ENCODE measurements at places on chromosomes 7 and 10.
A peak's percentile ranks its signal among the peaks of the same experiment; 100 is the strongest.

- DNase-seq: no peak
These were observed 91.5 kb upstream of the EGR2 start for GRCh38 chr10:62907470-62908212.

DNA sequence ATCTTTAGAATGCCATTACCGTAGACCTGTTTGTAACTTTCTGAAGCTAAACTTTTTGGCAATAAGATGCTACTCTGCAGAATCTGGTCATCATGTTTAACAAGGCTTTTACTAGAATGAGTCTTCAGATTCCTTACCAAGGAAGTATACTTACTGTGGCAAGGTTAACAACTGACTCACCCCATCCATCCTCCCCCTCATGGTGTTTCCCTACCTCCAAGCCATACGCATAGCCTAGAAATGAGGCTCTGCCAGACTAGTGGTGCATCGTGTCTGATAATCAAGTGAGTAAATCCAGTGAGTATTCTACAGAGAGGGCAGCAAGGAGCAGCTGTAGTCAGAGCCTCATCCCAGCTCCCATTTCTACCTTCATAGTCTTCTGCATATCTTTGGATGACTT, 223.6 kb downstream of the IPMK start:
- DNase-seq: no peak

- DNase-seq: no peak
These were observed 22.4 kb upstream of the CRYGN start for GRCh38 chr7:151462306-151462779.

- DNase-seq: no peak
These were observed 473.7 kb downstream of the SUGCT start for GRCh38 chr7:40608321-40609075.

- no peak for DNase-seq
These were observed 1105.3 kb downstream of the NRG3 start for GRCh38 chr10:82980321-82980720.

- DNase-seq: no peak
These were observed 73.0 kb downstream of the IGF2BP3 start for GRCh38 chr7:23397241-23397640.

DNA sequence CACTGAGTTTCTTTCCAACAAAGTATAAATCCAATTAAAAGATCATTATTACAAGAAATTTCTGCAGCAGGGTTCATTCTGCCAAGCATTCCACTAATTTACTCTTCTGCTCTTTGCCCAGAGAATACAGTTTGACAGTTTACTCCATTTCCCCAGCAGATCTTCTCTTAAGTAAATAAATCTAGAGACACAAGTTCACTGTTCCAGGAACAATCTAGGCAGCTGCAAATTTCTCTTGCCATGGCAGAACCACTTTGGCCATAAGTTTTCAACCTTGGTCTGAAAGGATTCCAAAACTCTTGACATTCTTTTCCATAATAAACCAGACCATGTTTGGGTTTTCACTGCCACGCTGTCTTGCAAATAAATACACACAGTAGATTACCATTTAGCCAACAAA, 11.5 kb downstream of the RGS10 start:
- DNase-seq: no peak

GRCh38 chr10:30600005-30600404, 29.5 kb downstream of the LYZL2 start:
- DNase-seq: no peak

- DNase-seq: no peak
These were observed 35.2 kb upstream of the EN2 start for GRCh38 chr7:155422599-155423336.

DNA sequence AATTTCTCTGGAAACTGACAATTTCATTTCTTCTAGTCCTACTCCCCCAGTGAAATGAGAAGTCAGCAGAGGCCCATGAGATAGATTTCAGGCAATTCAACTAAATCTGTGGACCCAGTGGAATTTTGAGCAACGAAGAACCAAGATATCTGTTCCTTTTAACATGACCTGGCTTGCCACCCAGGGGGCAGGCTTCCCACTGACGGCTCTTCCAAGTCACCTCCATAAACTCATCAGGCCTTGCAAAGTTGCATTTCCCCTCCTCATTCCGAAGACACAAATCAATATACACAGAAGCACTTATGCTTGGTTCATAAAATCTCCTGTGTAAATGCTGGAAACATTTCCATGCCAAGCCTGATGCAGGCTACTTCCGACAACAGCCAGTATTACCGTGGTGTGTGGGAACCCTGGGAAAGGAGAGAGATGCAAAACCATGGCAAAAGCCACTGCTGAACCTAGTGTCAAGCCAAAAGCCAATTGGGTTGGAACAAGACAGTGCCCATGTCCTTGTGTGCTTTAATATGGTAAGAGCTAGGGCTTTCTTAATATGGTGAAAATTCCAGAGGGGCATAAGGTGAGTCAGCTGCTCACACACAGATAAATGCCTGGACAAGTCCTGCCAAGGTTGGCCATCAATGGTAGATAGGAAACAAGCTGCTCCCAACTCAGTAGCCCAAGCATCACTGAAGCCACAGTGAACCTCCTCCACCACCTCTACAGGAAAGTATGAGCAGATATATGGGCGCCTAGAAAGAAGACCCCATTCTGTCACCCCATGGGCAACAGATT, 1.6 kb downstream of the FRMD4A start:
- no peak for DNase-seq

DNA sequence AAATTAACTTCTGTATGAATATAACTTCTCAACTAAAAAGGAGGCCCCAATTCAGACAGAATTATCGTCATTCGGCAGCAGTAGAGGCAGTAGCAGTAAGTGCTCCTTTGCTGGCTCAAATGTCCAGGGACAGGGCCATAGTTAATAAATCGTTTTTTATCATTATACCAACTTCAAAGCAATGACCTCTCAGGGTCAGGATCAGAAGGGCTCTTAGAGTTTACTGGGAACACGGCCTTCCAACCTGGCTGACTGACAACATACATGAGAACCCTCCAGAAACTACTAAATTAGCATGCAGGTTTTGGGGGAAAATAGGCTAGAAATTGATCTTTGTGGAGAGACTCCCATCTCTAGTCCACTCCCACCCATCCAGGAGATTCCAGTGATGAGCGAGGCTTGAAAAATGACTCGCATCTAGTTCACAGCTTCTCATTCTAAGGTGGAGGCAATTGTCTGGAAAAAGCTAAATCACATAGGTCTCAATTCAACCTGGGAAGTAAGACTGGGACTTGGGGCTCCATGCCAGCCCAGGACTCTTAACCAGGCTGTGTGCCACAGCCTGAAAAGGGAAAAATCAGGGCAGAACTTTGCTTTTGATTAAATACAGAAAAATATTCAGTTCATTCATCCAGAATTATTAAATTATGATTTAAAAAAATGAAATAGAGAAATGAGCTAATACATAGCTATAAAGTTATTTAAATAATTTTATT, 84.6 kb downstream of the ABLIM1 start:
- DNase-seq: peak; percentile 55

DNA sequence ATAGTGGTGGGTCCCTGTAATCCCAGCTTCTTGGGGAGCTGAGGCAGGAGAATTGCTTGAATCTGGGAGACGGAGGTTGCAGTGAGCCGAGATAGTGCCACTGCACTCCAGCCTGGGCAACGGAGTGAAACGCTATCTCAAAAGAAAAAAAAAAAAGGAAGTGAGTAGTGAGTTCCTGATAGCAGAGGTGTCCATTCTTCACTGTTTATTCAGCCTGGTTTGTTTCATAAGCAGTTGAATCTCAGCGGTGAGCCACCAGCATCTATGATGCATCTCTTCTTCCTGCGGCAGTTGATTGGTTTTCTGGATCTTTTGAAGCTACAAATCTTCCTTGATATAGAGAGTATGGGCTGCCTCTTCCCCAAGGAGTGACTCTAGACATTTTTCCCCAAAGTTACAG, 316.1 kb upstream of the MTPN start:
- DNase-seq: no peak

GRCh38 chr10:121406823-121407545, 191.3 kb downstream of the FGFR2 start:
- DNase-seq: no peak

GRCh38 chr7:54145716-54146115, 396.5 kb upstream of the VSTM2A start:
- DNase-seq: no peak

- no peak for DNase-seq
These were observed 232.0 kb downstream of the SH2D4B start for GRCh38 chr10:80769700-80770160.

DNA sequence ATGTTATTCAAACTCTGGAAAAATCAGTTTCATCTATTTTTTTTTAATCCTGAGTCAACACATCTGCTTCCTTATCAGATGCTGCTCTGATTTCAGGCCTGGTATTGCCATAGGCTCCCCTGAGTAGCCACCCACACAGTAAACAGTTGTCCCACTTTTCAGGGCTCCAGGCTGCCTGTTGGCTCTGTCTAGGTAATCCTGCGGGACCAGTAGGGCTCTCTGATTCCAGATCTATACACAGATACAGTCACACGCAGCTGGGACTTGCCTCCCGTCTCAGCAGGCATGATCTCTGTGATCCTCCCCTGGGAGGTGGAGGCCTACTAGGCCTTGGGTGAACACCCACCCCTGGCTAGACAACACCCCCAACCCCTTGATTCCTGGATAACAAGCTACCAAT, 206.1 kb downstream of the CREB5 start:
- DNase-seq: no peak

DNA sequence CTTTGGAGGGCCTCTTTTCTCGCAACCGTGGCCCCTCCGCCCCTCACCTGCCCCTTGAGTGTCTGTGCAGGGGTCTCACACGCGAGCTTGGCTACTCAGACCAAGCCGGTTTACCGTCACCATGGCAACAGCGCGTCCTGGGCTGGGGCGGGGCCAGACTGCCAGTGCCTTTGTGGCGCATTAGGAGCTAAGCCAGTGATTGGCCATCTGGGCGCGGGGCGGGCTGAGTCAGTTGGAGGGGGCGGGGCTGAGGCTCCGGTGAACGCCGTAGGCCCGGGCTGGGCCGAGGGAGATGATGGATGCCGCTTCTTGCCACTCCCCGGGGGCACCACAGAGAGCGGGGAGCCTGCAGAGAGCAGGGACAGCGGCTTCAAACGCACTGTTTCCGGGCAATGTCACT, 48.7 kb upstream of the FXYD4 start:
- peak; percentile 92 for DNase-seq

DNA sequence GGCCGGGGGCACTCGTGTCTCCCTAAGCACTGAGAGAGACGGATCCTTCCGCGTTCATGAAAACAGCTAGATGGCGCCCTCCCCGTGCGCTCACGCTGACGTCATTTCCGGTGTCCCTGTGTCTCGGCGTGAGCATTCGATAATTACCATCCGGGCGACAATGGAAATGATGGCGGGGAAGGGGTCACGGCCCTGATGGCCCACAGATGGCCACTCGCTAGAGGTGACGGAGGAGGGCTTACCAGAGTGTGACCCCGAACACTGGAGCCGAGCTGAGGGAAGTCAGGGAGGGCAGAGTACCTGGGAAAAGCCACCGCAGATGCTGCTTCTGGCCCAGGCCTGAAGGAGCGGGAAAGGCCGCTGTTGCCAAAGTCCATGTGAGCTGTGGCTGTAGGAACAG, 222.9 kb downstream of the TCERG1L start:
- DNase-seq: no peak

DNA sequence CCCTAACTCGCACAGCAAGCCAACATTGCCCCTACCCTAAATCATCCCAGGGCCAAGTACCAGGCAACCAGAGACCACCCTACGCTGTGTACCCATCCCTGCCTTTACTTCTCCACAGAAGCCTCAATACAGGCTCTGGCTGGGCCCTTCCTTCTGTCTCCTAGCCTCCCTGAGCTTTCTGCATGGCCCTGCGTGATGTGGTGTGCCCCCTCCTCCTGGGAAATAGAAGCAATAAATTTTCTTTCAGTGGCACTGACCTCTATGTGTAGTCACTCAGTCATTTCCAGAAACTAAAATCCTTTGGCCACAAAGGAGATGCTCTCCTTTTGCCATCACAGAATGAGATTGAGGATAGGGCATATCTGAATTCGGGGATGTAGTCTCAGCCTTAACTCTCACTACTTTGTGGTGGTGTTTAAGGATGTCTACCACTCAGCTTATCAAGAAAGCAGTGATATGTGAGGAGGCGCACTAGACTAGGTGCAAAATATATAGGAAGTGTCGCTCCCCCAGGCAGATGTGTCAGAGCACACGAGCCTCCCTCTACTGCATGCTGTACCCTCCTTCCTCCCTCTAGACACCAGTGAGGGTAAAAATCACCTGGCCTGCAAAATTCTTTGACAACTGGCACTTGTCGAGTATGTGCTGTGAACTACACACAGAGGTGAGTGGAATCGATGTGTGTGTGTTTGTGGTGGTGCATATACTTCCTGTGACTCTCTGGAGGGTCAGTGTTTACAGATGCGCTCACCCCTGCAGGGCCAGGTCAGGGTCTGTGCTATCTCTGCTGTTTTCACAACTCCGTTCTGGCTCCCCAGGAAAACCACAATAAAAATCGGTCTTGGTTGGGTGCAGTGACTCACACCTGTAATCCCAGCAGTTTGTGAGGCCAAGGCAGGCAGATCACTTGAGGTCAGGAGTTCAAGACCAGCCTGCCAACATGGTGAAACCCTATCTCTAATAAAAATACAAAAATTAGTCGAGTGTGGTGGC, 825.9 kb upstream of the IGFBP3 start:
- no peak for DNase-seq

DNA sequence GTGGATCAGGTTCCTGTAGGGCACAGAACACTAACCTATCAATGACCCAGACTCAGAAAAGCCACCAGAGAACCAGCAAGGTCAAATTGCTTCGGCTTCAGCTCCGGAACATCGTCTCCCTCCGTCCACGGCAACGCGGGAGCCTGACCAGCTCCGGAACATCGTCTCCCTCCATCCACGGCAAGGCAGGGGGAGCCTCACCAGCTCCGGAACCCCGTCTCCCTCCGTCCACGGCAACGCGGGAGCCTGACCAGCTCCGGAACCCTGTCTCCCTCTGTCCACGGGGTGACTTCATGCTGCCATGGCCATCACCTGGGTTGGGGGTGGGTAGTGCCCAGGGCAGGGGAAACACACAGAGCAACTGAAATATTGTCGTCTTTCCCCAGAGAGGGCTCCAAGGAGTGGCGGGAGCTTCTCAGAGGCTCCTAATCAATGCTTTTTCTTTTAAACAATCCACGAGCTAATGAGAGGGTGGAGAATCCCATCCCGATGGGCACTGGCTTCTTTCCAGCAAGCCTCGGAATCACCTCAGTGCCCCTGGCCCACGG, 403.5 kb downstream of the DNAJB6 start:
- no peak for DNase-seq

- no peak for DNase-seq
These were observed 45.5 kb downstream of the VWA2 start for GRCh38 chr10:114284346-114285071.

- peak; percentile 85 for DNase-seq
These were observed 146.0 kb downstream of the TNS3 start for GRCh38 chr7:47435889-47436312.

GRCh38 chr7:72409638-72410015, 2.5 kb downstream of the CALN1 start:
- DNase-seq: no peak

DNA sequence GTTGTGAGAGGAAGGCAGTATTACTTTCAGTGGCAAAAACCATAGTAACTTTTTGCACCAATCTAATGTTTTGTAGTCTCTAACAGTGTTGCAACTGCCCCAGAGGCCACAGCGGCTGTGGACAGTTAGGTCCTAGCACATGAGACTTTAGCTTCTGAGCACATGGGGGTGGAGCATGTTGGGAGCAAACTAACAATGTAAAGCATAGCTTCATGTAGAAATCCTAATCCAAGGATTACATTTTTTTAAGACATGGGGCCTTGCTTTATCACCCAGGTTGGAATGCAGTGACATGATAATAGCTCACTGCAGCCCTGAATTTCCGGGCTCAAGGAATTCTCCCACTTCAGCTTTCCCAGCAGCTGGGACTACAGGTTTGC, 49.0 kb downstream of the LAMB1 start:
- DNase-seq: no peak

Measured in G401 (cell line).